ENCODE measurements at places on chromosomes 6 and 20. TPM values are rescaled to one million over a fixed set of nuclear protein-coding genes. Genes with fewer than 3 reads are reported as not detected.

Gene OPRM1
- not detected for total RNA-seq

Gene EZR
- total RNA-seq, result 257 TPM

Gene SAMD5
- total RNA-seq, result 11.8 TPM

Gene CASS4
- total RNA-seq, result 0.17 TPM

DNA sequence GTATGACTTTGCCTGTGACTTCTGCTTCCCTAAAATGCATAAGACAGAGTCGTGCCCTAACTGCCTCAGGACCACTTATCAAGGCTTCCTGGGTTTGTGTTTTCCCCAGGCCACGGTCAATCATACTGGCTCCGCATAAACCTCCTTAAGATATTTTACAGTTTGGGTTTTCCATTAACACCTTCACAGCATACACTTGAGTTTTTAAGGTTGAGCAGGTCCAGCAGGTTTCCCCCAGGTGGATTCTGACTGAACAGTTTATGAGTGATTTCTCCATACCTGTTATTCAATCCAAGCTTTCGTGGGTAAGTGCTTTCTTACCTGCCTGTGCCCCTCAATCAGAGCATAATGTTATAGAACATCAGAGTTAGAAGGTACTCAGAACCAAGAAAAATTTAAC, 39.3 kb downstream of the NINL start:
- DNase-seq, result no peak

DNA sequence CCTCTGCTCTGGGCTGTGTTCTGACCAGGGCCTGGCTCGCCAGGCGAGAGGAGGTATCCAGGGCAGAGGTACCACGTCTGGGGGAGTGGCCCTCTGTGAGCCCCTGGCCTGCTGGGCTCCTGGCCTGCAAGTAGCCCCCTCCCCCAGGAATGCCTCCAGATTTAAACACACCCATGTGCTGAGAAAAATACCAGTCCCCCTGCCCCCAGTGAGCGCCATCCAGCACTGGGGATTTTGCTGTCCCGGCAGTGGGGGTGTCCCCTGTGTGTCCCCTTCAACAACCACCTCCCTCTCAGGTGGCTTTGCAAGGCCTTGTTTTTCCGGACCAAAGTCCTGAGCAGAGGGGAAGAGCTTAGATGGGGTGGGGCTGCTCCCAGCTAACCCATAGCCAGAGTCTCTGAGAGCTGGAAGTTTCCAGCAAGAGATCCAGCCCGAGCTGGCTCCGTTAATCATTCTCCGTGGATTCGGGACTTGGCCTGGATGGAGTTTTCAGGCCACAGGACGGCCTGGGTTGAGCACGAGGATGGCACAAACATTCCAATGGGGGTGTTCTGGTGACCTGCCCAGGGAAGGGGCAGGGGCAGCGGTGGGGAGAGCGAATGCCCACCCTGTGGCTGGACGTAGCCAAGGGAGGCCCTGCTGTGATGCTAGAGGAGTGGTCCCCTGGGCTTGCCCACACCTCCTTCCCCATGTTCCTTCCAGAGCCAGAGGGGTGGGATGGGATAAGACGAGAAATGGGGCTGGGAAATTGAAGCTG, 29.0 kb downstream of the PCK1 start:
- peak; percentile 85 for DNase-seq
